ENCODE measurements at places on chromosomes 12 and 14.

DNA sequence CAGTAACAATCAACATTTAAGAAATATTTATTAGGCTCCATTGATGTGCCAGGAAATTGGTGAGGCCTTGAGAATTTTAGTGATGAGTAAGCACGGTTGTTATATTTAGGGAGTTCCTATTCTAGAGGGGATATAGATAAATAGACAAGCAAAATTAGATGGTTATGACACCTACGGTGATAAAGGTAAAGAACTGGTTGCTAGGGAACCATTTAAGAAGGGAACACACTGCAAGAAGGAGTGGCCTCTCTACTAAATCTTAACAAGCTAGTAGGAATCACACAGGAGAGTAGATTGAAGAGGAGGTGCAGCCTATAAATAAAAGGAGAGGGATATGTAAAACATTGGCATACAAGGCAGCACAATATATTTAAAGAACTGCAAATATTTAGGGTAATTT lies 155.2 kb downstream of the LRIG3 start:
- DNase-seq = no peak

DNA sequence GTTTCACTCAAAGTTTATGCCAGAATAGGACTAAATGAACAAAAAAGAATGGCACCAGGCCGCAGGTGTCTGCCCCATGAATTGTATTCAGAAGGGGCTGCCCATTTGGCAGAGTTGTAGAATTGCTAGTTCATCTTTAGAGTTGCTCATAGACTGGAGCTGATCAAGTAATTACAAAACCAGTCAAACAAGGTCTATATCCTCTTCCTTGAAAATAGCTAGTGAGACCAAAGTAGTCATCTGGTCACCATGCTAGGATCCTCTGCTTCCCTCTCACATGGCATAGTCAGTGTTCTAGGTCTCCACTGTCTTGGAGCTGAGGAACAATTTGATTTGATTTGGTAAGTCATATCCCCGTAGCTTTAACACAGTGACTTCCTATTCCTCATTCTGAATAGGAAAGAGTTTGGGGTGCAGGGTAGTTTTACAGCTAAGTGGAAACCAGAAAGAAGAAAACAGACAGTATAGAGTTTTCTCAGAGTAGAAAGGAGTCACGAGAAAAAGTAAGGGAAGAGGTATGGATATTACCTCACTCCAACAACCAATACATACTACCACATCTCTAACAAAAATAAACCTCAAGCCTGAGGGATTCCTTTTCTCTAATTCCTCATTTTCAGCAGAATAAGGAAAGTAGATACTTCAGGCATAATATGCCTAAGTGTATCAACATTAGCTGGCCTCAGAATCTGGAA lies 252.1 kb downstream of the PAWR start:
- no peak for DNase-seq

- DNase-seq = no peak
Observed at GRCh38 chr12:129911428-129912049, 7.7 kb upstream of the TMEM132D start.

GRCh38 chr14:65033181-65033580 lies 46.5 kb downstream of the FNTB start:
- no peak for DNase-seq

DNA sequence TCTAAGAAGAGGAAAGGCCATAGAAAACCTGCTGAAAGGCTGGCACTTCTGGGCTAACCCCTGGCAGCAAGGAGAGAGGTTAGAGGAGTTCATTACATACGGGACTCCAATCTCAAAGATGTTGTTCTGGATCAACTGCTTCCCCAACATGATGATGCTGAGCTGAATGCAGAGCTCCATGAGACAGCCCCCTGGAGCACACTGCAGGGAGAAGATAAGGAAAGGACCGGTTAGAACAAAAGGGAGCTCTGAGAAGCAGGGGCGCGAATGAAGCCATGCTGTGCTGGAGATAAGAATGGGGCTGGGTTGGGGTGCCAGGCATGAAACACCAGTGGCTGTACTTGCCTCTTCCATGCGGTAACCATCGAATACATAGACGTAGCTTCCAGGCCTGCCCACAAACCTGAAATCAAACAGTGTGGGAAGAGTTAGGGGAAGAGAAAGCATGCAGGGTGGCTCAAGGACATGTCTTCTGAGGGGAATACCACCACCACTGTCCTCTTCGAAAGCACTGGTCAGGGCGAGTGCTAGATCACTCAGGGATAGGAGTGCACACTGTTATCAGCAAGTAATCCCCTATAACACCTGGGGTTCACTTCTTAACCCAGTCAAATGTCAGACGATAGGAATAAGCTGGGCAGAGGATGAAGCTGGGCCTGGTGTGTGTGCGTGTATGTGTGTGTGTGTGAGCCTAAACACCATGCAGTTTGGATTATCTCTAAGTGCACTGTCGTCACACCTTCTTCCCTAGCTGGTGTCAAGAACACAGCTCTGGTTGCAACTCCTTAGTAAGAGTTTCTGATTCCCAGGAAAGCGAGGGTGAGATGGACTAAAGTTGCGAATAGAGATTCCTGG lies 180.9 kb downstream of the NTF3 start:
- DNase-seq = no peak

- DNase-seq = no peak
Observed at GRCh38 chr12:54448344-54448743, 25.1 kb downstream of the GTSF1 start.

- peak; percentile 60 for DNase-seq
Observed at GRCh38 chr14:99230208-99231151, 41.5 kb downstream of the BCL11B start.

DNA sequence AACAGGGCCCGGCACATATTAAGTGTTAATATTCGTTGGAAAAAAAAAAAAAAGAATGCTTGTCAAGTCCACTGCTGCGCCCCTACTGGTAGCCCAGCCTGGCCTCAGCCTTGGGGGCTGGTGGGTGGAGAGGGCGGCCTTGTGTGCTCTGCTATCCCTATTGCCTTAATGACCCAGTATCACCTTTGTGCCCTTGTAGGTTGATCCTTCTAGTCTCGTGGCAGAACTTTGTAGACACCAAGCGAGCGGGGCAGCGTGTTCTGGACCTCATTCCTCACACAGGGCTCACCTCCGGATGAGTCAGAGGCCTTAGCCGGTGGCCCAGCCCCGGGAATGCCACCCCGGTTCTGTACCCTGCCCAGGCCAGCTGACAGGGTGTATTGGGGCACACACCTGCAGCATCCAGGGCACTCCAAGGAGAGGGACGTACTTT lies 1.8 kb upstream of the RCOR1 start:
- no peak for DNase-seq

- DNase-seq = no peak
Observed at GRCh38 chr12:67885375-67886169, 103.7 kb upstream of the IFNG-AS1 start.

GRCh38 chr12:5236022-5236640 lies 192.5 kb downstream of the KCNA5 start:
- no peak for DNase-seq

DNA sequence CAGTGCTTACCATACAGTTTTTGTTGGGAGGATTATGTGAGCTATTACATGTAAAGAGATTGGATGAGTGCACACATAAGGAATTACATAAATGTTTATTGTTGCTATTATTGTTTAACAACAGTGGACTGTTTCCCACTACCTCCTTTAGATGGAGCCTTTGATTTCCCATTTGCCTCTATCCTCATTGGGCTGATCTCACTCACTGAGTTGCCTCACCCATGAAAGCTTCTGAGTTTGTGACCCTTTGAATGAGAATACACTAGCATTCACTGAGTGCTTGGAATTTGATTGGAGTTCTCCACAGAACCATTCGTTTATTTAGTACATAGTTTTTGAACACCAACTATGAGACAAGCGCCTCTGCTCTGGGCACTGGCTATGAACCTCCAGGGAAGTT lies 121.0 kb downstream of the HELB start:
- no peak for DNase-seq

DNA sequence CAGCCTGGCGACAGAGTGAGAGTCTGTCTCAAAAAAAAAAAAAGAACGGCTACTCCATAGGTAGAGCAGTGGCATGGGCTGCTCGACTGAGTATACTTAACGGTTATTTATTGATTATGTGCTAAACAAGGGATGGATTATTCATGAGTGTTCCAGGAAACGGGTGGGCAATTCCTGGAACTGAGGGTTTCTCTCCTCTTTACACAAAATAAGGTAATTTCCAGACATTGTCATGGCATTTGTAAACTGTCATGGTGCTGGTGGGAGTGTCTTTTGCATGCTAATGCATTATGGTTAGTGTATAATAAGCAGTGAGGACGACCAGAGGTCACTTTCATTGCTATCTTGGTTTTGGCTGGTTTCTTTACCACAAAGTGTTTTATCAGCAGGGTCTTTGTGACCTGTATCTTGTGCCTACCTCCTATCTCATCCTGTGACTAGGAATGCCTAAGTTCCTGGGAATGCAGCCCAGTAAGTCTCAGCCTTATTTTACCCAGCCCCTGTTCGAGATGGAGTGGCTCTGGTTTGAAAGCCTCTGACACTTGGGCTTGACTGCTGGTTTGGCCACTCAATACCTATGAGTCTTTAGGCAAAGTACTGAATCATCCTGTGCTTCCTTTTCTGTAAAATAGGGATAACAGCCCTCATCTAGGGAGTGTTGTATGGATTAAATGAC lies 3.2 kb downstream of the DGLUCY start:
- DNase-seq = no peak

GRCh38 chr12:27185234-27186021 lies 58.7 kb upstream of the STK38L start:
- DNase-seq = peak; percentile 99

GRCh38 chr12:44372259-44372658 lies 503.9 kb downstream of the NELL2 start:
- DNase-seq = no peak

DNA sequence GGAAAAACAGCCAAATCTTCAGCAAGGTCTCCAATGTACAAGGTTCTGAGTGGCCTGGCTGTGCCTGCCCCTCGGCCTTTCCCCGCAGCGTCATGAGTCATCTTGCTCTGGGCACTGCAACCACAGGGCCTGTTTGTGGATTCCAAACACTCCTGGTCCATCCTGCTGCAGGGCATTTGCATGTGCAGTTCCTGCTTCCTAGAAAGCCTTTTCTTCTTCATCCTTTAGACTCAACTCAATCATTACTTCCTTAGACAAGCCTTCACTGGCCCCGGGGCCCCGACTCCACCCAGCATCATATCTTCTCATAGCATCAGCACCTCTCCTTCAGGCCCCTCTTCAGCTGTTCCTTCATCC lies 101.8 kb upstream of the EGLN3 start:
- DNase-seq = no peak

- no peak for DNase-seq
Observed at GRCh38 chr12:28742791-28743190, 406.3 kb upstream of the FAR2 start.

DNA sequence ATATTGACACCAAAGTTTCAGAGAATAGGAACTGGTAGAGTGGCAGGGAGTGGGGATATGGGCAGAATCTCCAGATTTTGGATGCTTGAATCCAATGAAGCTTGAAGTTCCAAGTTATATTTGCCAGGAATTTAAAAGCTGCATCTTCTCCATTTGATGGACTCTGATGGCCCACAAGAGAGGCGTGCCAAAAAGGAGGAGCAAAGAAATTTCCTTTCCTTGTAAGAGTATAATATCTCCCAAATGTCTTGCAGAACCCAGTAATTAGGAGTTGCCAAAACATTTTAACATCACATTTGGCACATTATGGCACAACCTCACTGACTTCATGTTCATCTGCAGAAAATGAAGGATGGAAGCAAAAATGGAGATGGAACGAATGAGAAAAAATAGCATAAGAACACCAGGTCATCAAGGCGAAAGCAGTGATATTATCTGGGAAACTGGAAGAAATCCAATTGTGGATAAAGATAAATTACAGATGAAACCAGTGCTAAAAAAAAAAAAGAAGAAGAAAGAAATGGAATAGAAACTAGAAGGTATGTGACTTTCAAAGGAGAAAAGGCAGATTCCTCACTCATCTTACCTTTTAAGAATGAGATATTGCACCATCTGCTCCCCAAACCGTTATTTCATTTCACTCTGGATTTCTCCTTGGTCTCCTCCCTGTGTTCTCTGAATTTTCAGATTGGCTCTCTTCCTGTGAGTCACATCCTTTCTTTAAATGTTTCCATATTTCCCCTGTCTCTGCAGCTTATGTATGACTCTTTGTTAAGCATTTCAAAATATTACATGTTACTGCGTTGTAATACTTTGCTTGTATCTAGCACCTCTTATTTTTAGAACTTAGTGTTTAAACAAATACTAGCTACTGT lies 13.5 kb upstream of the FLRT2 start:
- no peak for DNase-seq

GRCh38 chr12:18644564-18644963 lies 93.2 kb downstream of the PLCZ1 start:
- no peak for DNase-seq

- DNase-seq = no peak
Observed at GRCh38 chr12:89831310-89832095, 122.9 kb upstream of the ATP2B1 start.

DNA sequence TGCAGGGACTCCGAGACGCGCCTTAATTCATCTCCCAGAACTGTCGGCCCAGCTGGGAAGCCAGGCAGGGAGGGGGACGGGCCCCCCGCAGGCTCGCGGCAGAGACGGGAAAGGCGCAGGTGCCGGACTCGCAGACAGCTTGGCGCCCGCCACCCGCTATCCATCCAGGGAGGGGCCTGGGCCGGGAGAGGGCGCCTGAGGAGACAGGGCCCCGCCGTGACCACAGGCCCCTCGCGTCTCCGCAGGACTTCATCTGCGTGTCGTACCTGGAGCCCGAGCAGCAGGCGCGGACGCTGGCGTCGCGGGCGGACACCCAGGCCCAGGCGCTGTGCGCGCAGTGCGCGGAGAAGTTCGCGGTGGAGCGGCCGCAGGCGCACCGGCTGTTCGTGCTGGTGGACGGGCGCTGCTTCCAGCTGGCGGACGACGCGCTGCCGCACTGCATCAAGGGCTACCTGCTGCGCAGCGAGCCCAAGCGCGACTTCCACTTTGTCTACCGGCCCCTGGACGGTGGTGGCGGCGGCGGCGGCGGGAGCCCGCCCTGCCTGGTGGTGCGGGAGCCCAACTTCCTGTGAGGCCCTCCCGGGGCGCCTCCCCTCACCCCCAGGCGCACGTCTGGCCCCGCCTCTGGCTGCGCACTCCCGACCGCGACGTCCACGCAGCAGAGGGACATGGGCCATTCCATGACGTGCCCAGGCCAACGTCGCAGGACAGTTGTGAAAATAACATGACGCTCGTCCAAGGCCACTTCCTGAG lies 60.6 kb downstream of the LGMN start:
- no peak for DNase-seq

GRCh38 chr14:20934148-20934762 lies 21.0 kb upstream of the RNASE2 start:
- DNase-seq = peak; percentile 10

DNA sequence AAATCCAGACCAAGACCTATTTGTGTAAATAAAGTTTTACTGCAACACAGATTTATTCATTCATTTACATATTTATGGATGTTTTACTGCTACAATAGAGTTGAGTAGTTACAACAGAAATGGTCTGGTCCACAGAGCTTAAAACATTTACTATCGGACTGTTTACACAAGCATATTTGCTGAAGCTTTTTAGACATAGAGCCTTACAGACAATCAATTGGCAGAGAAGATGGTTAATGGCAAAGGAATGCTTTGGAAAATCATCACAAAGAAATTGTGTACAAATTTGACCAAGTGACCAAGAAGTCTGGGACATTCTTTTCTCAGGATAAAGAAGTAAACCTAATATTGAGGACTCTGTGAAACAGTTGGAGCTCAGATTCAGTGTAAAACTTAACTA lies 504.3 kb downstream of the SLC16A7 start:
- DNase-seq = no peak
